Ecto neural progenitor cell (in vitro differentiated cells): ENCODE measurements at places on chromosomes 3 and 15.

- DNase-seq = no peak
Measured at GRCh38 chr3:24154013-24154695, 209.1 kb downstream of the NR1D2 start.

DNA sequence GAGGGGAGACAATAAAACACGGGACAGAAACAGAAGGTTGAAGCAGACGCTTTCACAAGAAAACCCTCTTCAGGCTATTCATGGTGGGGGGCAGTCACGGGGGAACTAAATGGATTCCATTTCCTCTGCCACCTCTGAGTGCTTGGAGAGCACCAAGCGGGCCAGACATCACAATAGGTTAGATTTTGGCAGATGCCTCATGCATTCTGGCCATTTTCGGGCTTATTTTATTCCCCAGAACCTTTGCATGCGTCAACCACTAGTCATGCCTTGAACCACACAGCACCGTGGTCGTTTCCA is 82.2 kb downstream of the RORA start:
- DNase-seq = no peak

DNA sequence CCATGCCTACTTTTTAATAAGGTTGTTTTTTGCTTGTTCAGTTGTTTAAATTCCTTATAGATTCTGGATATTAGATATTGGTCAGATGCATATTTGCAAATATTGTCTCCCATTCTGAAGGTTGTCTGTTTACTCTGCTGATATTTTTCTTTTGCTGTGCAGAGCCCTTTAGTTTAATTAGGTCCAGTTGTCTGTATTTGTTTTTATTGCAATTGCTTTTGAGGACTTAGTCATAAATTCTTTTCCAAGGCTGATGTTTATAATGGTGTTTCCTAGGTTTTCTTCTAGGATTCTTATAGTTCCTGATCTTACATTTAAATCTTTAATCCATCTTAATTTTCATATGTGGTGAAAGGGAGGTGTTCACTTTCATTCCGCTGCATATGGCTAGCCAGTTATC is 77.4 kb downstream of the PTPRG start:
- no peak for DNase-seq

GRCh38 chr3:152574461-152575079 is 260.4 kb upstream of the P2RY1 start:
- DNase-seq = no peak

GRCh38 chr3:177800561-177800960 is 603.3 kb upstream of the TBL1XR1 start:
- no peak for DNase-seq

DNA sequence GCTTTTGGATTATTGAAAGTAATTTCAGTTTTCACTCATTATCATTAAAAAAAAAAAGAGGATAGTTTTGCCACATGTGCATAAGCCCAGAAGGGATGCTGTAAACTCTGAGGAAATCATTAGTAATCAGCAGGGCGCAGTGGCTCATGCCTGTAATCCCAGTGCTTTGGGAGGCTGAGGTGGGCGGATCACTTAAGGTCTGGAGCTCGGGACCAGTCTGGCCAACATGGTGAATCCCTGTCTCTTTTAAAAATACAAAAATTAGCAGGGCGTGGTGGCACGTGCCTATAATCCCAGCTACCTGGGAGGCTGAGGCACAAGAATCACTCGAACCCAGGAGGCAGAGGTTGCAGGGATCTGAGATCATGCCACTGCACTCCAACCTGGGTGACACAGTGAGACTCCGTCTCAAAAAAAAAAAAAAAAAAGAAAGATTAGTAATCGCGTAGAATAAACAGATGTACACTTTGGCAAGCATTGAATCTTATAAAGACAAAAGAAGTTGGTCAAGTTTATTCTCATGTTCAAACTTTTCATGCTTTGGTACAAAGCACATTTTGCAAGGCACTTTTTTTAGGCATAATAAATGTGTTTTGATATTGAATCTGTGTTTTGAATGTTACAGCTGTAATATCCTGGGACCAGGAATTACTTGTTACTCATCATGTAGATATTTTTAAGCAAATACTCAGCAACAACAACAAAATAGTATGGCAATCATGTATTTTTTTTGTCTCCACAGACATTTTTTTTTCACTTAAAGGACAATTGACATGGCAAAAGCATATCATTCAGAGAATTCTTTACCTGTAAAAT is 93.2 kb upstream of the AGTR1 start:
- DNase-seq = no peak

DNA sequence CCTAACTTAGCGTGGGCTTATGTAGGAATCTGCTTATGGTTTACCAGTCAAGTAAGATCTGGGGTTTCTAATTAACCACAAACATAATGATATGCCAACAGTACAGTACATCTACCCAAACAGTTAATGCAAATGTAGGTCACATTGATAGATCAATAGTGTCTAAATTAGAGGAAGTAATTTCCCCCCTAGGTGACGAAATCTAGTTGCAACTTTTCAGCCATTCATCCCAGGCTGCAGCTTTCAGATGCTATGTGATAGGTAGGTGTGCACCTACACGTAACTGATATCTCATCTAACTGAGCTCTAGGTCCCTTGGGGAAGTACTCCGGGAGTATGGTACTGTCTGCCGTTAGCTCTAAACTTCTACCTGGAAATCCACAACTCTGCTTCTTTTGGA is 57.2 kb downstream of the CRTC3 start:
- DNase-seq = no peak

DNA sequence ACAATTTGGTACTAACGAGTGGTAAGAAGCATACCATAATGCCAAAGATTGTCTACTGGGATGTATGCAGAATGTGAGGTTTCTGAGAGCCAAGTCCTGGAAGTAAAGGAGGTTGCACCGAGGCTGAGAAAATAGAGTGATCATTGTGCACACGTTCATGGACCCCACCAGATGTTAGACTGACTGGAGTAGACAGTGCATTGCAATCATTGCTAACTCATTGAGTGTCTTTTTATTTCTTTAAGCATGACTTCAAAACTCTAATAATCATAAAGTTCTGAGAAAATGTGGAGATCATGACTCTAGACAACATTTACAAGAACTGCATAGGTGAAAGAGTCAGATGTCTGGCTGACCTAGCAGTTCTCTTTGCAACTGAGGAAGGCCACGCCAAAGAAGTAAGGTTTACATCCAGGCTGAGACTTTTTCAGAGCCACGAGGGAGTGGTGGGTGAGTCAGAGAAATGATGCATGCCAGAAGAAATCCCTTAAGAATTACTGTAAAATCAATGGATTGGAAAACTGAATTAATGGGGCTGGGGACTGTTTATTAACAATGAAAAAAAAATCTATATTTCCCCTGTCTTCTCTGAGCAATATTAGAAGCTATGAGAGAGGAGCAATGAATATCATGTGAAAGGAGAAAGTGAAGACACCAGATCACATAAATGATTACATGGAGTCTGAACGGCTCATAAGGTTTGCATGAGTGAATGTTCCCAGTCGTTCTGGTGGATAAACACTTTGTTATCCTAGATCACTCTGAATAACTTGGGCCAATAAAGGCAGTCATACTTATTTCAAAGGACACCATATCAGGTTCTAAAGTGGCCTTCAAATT is 76.0 kb upstream of the SLC25A26 start:
- no peak for DNase-seq

DNA sequence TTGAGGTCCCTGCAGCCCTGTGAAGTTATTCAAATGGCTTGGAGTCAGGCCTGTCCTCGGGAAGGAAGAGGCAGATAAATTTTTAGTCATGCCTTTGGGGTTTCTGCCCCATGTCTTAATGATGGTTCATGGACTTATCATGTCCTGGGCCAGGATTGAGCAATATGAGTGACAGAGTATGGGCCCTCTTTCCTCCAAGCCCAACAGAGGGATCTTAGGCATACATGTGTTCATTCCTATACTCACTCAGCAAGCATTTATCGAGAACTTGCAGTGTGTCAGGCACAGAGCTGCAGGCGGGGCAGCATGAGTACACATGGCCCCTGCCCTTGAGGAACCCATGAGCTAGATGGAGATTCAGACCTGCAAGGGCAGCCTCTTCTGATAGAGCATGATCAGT is 6.2 kb downstream of the ESYT3 start:
- DNase-seq = no peak

DNA sequence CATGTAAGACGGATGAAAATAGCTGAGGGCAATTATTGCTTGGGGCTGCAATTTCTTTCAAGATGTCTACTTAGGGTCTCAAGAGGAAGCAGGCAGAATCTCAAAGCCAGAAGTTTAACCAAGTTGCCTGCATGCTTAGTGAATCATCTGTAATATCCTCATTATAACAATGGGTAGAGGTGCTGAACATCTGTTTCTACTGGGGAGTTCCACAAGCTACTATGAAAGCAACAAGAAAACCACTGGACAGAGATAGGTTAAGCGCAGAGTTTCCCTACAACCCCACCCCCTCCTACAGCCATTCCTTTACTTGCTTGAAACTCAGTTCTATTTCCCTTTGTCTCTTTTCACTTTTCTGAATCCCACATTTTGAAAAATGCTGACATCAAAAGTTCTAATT is 759.4 kb upstream of the GBE1 start:
- DNase-seq = no peak

GRCh38 chr3:196966526-196967401 is 1.9 kb downstream of the PIGZ start:
- no peak for DNase-seq
